Stimulated activated CD8-positive, alpha-beta memory T cell treated with anti-CD3 and anti-CD28 coated beads, Interleukin-2, amount 100 ng/mL, for 1 hour (primary cell): ENCODE measurements at places on chromosomes 6 and 20.

DNA sequence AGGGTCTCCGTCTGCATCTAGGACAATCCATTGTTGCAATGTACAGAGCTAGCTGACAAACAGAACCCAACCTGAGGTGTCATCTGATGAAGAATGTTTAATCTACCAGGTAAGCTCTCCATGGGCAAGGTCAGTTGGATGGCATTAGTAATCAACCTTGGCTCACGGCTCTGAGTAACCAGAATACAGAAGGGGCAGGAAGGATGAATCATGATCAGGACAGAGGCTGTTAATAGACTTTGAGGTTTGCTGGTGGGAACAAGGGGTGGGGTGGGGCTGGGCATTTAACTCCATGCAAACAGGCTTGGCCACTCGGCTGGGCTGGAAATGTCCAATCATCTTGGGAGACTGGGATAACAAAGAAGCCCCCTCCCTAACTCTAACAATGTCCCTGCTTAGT is 77.1 kb upstream of the MRPS10 start:
- DNase-seq: no peak

- no peak for DNase-seq
Measured at GRCh38 chr6:31799781-31800180, 4.2 kb upstream of the VARS1 start.

DNA sequence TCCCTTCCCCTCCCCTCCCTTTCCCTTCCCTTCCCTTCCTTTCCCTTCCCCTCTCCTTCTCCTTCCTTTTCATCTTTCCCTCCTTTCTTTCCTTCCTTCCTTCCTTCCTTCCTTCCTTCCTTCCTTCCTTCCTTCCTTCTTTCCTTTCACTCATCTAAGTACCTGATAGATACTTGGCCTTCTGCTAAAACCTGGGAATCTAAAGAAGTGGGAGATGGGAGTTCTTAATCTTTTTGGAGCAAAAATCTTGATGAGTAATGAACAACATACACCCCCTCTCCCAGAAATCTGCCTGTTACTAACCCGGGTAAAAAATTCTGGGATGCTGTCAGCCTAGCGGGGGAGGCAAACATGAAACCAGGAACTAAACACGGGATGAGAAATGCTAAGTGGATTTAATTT is 100.7 kb downstream of the VEGFA start:
- no peak for DNase-seq

DNA sequence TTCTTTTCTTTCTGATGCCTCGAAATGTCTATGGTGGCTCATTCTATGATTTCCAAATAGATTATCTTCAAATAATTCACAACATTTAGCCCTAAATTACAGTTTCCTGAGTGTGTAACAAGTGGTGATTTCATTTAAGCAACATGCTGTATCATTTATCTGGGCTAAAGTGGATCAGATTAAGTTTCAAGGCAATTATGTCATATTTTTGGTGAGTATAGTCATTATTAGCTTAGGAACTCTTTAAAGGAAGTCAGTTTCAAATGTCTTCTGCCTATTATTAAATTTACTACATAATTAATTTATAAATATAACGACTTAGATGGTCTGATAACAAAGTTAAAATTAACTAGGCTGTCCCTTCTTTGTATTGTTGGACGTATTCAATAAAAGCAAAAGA is 847.9 kb upstream of the FLRT3 start:
- no peak for DNase-seq

GRCh38 chr6:128860782-128861181 is 22.2 kb upstream of the LAMA2 start:
- DNase-seq: no peak

DNA sequence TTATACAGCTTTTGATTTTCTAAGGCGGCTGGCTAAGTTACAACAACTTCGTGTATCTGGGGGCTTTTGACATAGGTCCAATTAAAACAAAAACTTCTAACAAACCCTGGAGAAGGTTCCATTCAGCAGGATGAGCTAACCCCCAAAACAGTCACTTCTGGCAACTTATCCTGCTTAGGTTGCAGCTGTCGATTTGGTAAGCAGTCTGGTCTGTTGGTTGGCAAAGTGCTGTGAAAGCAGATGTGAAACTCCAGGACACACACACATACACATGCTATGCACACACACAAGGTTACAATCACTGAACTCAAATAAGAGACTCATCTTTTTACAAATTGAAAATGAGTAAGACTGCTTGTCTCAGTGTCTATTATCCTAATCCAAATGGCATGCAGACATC is 119.0 kb upstream of the STMND1 start:
- no peak for DNase-seq

DNA sequence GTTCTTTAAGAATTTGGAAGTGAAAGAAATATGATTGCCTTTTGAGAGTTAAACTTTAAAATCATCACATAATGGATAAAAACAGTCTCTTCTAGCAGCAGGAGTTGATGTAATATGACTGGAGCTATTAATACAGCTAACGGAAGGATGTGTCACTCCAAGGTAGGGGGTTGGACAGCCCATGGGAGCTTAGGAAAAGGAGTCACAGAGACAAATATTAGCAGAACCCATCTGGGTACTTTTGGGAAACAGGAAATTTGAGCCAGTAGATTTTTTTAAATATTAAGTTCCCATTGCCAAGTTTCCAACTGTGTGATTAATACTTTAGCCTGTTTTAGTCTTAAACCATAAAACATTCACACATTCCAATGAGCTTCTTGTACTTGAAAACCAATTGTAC is 164.7 kb upstream of the RIMS1 start:
- no peak for DNase-seq

- no peak for DNase-seq
Measured at GRCh38 chr6:25017486-25017885, 81.7 kb upstream of the RIPOR2 start.

DNA sequence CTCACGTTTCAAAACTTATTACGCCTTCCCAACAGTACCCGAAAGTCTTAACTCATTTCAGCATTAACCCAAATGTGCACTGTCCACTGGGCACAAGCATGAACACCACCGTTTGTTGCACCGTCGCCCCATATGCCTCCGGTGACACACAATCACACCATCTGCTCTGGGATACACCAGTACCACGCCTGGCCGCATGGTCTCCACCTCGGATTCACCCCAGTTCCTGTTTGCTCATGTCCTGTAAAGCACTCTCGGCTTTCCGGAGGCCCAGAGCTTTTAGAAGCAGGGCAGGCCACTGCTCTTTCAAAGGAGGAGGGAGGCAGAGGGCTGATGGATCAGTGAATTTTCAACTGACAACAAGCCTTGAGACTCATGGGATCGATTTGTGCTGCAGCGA is 1570.0 kb upstream of the DEFB115 start:
- DNase-seq: no peak

DNA sequence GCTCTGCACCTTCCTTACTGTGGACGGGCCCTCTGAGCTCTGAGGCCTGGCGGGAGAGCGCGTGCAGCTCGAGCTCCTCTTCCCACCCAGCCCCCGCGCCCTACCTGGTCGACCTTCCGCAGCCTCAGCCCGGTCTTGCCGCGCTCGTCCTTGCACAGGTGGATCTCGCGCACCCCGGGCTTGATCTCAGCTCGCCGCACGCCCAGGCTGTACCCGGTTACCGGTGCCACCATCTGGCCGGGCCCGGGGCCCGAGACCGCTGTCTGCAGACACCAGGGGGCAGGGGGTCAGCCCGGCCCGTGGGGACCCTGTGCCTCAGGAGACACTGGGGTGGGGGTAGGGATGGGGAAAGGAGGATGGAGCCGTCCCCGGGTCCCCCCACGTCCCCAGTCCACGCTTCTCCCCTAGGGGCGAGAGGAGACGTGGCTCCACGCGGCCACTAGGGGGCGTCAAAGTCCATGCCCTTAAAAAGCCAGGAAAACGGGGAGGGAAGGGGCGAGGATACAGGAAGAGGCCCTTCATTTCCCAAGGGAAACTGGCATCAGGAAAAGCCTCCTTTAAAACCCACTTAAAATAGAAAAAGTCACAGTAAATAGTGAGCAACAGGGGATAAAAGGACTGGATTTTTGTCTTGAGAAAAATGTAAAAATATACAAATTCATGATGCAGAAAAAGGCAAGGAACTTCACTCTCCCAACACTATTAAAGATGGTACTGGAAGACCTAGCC is 15.5 kb downstream of the SDCBP2 start:
- peak; percentile 45 for DNase-seq

- no peak for DNase-seq
Measured at GRCh38 chr6:169243661-169244060, 10.0 kb downstream of the THBS2 start.

DNA sequence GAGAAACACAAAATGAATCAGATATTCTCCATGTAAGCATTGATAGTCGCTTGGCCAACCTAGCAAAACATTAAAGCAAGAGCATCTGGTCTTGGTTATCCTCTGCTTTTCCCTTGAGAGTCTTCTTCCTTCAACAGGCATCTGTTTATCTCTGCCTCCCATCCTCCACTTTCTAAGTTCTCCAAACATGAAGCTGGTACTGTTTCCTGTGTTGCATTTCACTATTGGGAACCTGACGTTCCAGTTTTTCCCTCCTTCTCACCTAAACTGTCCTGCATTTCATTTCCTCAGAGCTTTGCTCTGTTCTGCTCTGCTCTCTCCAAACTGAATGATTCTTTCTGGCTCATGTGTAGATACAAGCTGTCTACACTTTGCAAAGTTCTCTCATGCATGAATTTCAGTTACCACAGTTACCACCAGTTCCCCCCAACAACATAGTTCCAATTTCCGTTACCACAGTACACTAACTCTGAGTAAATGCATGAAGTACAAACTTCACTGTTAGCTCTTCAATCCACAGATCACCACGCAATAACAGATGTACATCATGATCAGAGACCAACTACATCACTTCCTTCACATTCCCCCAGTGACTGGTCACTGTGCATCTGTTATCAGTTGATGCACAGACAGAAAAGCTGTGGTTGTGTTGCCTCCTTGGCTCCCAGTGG is 86.7 kb upstream of the F13A1 start:
- DNase-seq: no peak

DNA sequence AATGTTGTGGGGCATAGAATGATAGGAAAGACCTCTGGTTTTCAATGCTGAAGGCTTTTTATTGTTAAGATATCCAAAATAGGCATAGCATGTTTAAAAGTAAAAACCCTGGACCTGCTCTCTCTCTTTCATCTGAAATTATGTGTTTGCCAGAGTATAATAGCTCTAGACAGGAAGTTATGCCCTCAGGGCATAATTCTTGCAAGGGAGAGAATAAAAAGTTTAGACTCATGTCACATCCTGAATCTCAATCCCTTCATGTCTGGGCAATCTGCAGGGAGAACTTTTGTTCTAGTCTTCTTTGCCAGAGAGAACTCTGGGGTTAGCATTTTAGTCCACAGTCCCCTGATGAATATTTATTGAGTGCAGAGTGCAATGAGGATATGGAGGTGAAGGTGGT is 297.3 kb upstream of the FLRT3 start:
- no peak for DNase-seq

DNA sequence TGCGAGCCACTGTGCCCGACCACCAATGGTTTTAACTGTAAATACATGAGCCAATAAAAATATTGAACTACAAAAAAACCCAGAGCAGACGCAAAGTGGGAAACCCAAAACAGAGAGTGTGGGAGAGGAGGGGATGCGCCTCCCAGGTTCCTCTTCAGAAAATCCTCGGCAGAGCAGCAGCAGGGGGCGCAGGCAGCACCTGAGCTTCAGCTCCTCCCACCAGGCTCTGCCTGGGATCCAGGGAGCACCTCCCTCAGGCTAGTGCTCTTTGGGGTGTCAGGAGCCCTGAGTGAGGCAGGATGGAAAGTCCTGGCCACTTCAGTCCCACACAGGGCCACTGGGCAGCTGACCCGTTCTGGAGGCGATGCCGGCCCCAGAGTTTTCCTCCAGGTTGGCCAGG is 536.9 kb upstream of the CDH4 start:
- DNase-seq: no peak

DNA sequence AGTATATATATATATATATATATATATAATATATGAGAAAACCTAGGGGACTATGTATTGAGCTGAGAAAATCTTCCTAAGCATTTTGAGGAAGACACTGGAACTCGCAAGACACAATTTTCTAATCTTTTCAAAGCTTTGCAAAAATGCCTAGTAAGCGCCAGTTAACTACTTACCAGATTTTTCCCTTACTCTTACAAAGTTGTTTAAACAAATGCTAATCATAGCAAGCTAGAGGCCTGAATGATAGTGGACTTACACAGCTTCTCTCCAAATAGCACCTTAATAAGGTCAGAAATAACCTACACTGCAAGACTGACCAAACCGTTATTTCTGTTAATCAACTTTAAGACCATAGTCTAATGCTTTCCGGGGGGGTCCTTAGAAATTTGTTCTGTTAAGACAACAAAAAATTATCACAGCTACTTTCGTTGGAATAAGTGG is 56.1 kb upstream of the HFE start:
- DNase-seq: no peak

DNA sequence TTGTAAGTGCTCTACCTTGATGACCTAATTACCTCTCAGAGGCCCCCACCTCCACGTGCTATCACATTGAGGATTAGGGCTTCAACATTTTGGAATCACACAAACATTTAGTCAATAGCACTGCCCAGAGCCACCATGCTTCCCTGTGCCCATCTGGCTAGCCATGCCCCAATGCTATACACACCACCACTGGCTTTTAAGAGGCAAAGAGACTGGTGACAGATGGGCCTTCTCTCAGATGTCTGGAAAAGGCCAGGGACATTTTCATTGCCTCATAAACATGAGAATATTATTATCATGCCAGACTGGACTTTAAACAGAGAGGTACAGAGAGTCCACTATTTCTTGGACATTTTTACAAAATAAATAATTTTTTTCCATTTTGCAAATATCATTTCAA is 29.8 kb downstream of the TRMT6 start:
- DNase-seq: no peak

GRCh38 chr20:57662456-57663240 is 42.4 kb upstream of the ZBP1 start:
- DNase-seq: no peak

DNA sequence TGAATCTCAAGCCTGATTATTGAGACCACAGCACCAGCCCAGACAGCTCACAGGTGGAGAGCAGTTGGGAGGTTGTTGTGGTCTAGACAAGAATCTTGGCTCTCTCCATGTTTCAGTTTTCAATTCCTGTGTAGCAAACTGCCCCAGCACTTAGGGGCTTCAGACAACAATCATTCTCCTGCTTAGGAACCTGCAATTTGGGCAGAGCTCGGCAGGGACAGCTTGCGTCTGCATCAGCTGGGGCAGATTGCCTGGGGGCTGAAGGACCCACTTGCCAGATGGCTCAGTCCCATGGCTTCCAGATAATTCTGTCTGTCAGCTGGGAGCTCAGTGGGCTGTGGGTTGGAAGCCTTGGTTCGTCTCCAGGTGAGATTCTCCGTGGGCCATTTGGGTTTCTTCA is 6.9 kb downstream of the TGM6 start:
- no peak for DNase-seq

GRCh38 chr6:47160702-47161101 is 118.6 kb upstream of the ADGRF1 start:
- no peak for DNase-seq

DNA sequence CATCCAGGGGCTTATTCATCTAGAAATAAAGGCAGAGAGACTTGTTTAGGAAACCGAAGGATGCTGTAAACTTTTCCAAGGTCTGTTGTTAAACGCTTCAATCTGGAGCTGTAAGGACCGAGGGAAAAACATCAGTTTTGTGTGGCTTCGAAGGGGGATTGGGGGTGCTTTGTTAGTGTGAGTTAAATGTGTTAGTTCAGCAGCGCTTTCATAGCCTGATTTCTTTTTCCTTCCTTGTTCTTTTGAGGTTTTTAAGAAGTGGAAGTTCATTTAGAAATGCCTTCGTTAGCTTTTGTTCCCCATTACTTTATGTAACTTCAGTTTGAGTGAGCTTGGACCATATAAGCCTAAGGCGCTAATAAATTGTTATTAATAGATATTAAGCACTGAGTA is 1.5 kb downstream of the ANKS1A start:
- DNase-seq: no peak

- DNase-seq: no peak
Measured at GRCh38 chr6:118288355-118289124, 259.6 kb upstream of the PLN start.
